Diencephalon (tissue), 1 donor: ENCODE measurements at places on chromosomes 4 and X. TPM values are rescaled to one million over a fixed set of nuclear protein-coding genes. Genes with fewer than 3 reads are reported as not detected.

Gene HTR2C
- 27.9 TPM for total RNA-seq

Gene ADGRL3
- total RNA-seq, result 257 TPM

Gene PF4V1
- 1.6 TPM for total RNA-seq

Gene DDX53
- not detected for total RNA-seq

Gene SLC9B2
- total RNA-seq, result 95.7 TPM

Gene SYTL5
- total RNA-seq, result 10.1 TPM
